ENCODE measurements at places on chromosomes 13 and 19.
A peak's percentile ranks its signal among the peaks of the same experiment; 100 is the strongest.

DNA sequence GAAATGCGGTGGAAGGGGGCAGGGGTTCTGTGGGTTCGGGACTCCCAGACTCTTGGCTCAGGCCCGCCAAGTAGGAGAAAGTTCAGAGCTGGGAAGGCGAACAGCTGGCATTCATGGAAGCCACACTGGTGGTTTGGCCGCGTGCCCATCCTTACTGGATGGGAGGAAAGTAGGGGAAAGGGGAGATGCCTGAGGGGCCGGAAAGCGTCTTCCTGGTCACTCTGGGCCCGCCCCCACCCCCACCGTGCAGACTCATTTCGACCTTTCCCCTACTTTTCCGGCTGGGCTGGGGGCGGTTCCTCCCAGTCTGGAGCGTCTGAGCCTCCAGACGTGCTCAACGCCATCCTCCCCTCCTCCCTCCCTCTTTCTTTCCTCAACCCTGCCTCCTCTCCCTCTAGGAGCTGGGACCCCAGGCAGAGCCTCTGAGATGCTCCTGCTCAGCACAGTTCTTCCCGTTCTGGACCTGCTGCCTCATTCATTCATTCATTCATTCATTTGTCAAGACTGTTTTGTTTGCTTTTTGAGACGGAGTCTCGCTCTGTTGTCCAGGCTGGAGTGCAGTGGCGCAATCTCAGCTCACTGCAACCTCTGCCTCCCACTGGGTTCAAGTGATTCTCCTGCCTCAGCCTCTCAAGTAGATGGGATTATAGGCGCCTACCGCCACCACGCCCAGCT, 3.5 kb downstream of the ANGPTL4 start:
- no peak for DNase-seq

DNA sequence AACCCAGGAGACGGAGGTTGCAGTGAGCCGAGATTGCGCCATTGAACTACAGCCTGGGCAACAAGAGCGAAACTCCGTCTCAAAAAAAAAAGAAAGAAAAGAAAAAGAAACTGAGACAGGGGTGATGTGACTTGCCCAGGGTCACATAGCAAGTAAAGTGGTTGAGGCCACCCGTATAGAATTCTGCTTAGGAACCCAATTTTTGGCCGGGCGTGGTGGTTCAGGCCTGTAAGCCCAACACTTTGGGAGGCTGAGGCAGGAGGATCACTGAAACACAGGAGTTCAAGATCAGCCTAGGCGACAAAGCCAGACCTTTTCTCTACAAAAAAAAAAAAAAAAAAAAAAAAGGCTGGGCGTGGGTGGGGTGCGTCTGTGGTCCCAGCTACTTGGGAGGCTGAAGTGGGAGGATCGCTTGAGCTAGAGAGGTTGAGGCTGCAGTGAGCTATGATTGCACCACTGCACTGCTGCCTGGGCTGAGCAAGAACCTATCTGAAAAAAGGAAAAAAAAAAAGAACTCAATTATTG, 1.3 kb downstream of the SNRPA start:
- no peak for DNase-seq

DNA sequence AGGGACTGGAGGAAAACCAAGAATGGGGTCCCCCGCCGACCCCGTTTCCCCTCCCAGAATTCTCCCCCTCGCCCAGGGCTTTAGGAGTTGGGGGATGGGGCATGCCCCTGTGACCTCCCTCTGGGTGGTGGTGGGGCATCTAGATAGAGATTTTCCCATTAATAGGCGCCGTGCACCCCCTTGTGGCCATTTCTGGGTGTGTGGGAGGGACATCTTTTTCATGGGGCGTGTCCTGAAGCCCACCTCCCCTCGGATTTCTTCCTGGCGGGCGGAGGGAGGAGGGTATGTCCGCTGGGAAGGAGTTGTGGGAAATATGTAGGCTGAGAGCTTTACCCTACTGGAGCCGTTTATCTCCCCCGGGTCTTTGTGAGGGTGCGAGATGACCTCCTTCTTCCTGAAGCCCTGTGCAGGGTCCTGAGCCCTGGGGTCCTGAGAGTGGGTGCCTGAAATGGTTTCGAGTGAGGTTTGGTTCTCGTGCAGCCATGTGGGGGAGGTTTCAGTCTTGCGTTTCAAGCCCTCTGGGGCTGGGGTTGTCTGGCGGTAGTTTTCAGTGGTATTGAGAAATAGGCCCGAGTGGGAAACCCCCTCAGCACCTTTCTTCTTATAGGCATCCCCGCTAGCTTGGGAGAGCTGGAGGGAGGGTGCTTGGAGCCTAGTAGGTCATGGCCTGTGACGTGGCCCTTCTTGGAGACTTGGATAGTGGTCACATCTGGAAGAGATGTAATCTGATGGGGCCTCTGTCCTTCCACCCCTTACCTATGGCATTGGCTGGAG, 1.0 kb downstream of the PRMT1 start:
- DNase-seq, result peak; percentile 80

DNA sequence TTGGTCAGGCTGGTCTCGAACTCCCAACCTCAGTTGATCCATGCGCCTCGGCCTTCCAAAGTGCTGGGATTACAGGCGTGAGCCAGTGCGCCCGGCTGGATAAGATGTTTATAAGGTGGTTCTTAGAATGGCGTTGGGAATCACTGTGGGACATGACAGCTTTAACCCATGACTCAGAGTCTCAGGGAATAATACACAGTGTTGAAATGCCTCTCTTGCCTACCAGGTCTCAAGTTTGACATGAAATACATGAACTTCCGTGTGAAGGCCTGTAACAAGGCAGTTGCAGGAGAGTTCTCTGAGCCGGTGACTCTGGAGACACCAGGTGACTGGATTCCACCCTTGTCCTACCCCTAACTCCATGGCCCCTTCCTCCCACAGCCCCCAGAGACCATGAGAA, 12.6 kb downstream of the FSD1 start:
- DNase-seq, result no peak

DNA sequence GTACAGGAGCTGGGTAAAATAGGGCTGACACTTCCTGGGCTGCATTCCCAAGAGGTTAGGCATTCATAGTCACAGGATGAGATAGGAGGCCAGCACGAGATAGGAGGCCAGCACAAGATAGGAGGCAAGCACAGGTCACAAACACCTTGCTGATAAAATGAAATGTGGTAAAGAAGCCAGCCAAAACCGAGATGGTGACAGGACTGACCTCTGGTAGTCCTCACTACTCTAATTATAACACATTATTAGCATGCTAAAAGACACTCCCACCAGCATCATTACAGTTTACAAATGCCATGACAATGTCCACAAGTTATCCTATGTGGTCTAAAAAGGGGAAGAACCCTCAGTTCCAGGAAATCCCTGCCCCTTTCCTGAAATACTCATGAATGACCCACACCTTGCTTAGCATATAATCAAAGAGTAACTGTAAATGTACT, 20.9 kb upstream of the IGSF23 start:
- no peak for DNase-seq

GRCh38 chr13:46575301-46575771, 22.4 kb downstream of the LRCH1 start:
- no peak for DNase-seq

- DNase-seq, result peak; percentile 38
Measured at GRCh38 chr19:35495107-35496064, 5.1 kb upstream of the KRTDAP start.

All from activated CD8-positive, alpha-beta memory T cell treated with anti-CD3 and anti-CD28 coated beads for 48 hours (primary cell).